ENCODE measurements at places on chromosomes 3 and 15.

DNA sequence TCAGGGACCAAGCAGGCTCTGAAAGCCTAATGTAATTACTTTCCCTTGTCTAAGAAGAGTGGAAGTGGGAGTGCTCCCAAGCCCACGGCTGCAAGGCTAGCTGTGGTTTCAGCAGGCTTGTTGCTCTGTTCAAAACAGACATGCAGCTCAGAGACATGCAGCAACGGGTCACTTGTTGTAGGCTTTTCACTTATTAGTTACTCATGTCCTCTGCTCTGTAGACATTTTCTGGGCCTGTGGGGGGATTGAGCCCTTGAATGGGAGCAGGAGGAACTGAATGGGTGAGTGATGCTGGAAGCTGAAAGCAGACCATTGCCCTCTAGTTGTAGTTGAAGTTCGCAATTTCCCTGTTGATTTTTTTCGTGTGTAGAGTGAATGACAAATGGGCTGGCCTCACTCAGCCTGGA, 261.9 kb upstream of the NR2E3 start:
- DNase-seq = no peak

GRCh38 chr3:185342459-185343174, 20.3 kb upstream of the MAP3K13 start:
- no peak for DNase-seq

- DNase-seq = no peak
These were observed 70.7 kb downstream of the C3orf70 start for GRCh38 chr3:185082149-185082548.

DNA sequence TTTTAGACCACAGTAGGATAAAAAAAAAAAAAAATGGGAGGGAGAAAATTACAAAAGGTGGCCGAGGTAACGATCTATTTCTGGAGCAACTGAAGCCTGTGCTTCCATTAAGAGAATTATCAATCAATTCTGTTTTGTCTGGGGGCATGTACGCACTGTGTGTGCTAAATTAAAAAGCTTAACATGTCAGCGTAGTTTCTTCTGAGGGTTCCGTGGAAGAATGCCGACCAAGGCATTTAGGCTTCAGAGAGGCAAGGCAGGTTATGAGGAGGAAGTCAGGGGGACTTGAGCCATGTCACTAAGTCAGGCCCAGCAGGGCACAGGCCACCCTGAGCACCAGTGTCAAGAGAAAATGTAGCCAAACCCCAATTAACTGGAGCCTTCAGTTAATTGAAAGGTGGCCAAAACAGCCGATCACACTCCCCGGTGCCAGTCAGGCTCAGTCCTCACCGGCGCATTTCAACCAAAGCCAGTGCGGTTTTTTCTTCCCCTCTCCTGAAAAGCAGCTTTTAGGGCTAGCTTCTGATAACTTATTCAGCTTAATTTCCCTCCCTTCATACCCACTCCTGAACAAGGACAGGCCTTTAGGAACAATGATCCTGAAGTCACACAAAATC, 113.9 kb downstream of the MEGF11 start:
- no peak for DNase-seq

GRCh38 chr15:48604567-48604966, 40.9 kb downstream of the FBN1 start:
- DNase-seq = no peak

DNA sequence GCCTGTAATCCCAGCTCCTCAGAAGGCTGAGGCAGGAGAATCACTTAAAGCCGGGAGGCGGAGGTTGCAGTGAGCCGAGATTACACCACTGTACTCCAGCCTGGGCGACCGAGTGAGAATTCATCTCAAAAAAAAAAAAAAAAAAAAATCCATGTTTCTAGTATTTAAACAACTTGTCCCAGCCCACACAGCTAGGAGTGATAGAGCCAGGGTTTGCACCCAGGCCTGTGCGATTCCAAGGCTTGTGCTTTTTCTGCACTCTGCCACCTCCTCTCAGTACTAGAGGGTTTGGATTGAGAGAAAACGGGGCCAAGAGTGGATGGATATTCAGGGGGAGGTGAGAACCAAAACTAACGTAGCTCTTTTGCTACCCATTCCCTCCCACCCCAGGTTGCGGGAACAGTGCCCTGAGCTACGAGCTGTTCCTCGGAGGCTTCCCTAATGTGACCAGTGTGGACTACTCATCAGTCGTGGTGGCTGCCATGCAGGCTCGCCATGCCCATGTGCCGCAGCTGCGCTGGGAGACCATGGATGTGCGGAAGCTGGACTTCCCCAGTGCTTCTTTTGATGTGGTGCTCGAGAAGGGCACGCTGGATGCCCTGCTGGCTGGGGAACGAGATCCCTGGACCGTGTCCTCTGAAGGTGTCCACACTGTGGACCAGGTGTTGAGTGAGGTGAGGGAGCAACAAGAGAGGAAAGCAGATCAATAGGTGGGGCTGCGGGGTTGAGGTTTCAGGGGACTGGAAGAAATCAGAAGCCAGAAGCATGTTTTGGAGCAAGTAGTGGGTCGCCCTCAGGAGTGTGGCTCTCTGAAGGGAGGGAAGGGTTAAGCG, 4.1 kb downstream of the CAMK2N2 start:
- DNase-seq = no peak

Data from AG09319 (cell line).